OCI-M1 (cell line): ENCODE measurements at places on chromosomes 11 and 22.

DNA sequence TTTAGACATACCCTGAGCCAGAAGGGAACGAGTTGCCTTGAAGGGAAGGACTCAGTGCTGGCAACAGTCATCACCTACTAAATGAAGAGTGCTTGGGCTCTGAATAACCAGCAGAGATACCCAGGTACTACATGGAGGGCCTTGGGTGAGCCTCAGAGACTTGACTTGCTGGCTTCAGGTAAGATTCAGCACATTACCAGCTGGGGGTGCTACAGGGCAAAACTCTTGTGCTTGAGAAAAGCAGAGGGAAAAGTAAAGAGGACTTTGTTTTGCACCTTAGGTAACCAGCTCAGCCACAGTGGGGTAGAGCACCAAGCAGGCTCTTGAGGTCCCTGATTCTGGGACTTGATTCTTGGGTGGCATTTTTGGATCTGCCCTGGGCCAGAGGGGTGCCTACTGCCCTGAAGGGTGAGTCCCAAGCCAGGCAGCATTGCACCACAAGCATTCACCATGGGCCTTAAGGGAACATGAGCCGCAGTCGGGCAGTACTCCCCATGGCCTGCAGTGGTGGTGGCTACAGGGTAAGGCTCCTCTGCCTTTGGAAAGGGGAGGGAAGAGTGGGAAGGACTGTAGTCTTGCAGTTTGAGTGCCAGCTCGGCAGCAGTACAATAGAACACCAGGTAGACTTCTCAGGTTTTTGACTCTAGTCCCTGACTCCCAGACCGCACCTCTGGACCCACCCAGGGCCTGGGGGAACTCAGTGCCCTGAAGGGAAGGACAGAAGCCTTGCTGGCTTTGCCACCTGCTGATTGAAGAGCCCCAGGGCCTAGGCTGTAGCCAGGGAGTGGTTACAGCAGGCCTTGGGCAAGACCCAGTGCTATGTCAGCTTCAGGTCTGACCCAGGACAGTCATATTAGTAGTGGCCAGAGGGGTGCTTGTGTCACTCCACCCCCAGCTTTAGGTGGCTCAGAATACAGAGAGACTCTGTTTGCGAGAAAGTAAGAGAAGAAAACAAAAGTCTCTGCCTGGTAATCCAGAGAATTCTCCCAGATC lies 22.7 kb upstream of the PLEKHA7 start:
- no peak for DNase-seq

DNA sequence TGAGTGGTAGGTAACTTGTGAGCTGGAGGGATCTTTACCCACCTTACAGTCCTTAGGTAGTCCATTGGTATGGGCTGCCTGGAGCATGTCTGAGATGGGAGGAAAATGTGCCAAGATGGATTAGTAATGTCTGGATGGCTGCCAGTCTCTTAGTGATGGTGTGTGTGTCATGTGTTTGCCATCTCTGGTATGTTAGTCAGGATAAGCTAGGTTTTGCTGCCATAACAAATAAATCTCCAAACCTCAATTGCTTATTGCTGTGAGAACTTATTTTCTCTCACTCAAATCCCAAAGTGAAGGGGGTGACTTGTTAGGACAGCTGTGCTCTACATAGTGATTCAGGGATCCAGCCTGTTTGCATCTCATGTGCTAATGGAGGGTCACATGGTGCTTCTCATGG lies 40.9 kb upstream of the MYEOV start:
- DNase-seq, result no peak

- DNase-seq, result peak; percentile 61
These were observed at the start of gene SSH3 for GRCh38 chr11:67303132-67303834. Gene SSH3, plus strand, starts transcription at chr11:67303530. Its CDS starts 96 bp downstream, at chr11:67303626.

DNA sequence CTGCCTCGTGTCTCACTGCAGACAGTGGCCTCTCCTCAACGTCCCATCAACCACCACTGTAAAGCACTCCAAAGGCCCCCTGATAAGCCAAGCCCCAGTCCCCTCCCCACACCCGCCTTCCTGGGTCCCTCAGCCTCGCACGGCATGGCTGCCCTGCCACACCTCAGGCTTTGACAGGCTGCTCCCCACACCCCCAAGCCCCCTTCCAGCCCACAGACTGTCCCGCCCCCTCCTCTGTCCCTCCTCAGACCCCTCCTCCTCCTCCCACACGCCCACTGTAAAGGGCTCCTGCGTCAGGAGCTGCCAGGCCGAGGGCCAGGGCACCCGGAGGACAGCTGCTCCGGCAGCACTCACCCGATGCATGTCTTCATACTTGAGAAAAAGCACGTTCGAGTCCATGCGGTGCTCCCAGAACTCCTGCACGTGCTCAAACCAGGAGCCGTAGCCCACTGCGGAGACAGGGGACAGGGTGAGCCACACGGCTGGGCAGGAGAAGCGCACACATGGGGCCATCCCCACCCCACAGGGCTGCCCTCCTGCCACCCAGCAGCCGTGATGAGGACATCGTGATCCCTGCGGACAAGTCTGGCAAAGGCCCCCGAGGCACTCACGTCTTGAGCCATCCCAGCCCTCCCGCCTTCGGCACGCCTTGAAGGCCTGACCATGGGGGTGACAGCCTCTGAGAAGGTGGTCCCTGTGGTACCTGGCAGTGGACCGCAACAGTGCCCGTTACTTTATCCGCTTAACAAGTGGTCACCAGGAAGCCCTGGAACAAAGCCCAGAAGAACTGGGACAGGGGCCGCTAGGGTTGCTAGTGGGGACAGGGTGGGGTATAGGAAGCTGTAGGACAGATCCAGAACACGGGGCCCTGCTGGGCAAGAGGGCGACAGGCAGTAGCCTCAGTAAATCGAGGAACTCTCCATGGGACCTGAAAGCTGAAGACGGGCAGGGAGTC lies 21.5 kb upstream of the EFCAB6 start:
- DNase-seq, result no peak

DNA sequence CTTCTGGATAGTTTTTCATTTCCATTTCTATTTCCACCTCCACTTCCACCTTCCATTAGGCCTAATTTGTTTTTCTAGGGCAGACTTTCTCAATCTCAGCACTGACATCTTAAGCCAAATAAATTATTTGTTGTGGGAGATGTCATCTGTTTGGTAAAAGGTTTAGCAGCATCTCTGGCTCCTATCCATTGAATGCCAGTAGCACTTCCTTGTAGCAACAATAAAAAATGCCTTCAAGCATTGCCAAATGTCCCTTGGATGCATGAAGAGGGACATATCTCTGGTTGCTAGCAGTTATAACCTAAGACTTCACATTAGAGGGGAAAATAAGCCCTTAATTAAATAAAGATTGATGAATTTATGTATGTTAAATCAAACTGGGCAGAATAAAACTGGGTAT lies 1.9 kb downstream of the OR52A5 start:
- no peak for DNase-seq

GRCh38 chr11:122910775-122911174 lies 28.2 kb downstream of the JHY start:
- peak; percentile 63 for DNase-seq
